Activated naive CD4-positive, alpha-beta T cell treated with anti-CD3 and anti-CD28 coated beads for 36 hours (primary cell): ENCODE measurements at places on chromosomes 5 and 9.

DNA sequence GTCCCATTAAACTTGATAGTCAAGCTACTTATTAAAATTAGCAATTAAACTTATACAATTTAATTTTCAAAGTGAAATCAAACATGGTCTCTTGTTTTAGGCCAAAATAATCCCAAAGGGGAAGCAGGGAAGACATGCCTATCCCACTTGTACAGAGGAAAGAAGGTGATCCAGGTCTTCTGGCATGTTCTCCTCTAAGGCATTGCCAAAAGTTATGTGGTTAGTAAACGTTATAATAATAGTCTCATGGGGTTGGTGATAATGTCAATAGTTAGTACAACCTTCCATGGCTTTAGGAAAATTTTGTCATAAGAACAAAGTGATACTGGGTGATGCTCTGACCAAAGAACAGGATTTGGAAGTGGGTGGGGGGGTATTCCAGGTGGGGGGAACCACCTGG, 52.8 kb downstream of the ROR2 start:
- DNase-seq: no peak

- DNase-seq: no peak
These were observed 105.2 kb downstream of the LIFR start for GRCh38 chr5:38451074-38451725.

DNA sequence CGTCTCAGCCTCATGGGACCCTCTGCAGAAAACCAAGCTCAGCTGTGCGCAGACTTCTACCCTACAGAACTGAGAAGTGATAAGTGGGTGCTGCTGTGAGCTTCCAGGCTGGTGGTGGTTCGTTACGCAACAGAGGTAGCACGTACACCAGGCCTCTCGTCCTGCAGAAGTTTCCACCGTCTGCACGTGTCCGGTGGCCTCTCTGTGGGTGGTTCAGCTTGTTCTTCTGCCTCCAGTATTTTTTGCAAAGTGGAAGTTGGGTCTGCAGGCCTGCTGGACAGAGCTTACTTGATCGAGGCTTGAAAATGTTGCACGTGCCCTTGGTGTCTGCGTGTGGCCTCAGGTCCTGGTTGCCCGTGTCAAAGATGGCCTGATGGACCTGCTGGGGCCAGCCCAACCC, 27.5 kb downstream of the KCNT1 start:
- no peak for DNase-seq

DNA sequence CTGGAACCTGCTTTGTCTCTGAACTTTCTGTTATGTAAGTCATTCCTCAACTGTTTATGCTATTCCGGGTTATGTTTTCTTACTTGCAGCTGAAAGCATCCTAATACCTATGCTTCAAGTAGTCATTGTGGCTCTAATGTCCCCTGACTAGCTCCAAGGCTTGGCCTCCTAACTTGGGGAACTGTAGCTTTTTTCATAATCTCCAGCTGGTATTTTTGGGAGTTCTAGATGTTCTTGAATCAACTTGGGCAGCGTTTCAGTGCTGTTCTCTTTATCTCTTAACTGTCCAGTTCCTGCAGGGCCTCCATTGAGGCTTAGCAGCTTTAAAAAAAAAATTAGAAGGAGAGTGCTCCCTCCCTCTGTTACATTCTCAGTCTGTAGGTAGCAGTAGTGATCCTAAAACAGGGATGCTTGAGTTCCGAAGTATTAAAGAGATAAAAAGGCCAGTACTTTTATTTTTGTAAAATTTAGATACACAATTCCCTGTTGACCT, 100.0 kb upstream of the ACTBL2 start:
- no peak for DNase-seq

GRCh38 chr9:136116360-136117098, 2.1 kb downstream of the TMEM250 start:
- no peak for DNase-seq

GRCh38 chr5:10736354-10736753, 24.7 kb downstream of the DAP start:
- no peak for DNase-seq

- DNase-seq: no peak
These were observed 1.9 kb upstream of the CLTB start for GRCh38 chr5:176418251-176418650.

GRCh38 chr5:100855937-100856430, 47.1 kb downstream of the ST8SIA4 start:
- no peak for DNase-seq

GRCh38 chr9:119181561-119181960, 187.7 kb downstream of the BRINP1 start:
- DNase-seq: no peak

- DNase-seq: no peak
These were observed 123.3 kb downstream of the ST8SIA4 start for GRCh38 chr5:100779669-100780375.

DNA sequence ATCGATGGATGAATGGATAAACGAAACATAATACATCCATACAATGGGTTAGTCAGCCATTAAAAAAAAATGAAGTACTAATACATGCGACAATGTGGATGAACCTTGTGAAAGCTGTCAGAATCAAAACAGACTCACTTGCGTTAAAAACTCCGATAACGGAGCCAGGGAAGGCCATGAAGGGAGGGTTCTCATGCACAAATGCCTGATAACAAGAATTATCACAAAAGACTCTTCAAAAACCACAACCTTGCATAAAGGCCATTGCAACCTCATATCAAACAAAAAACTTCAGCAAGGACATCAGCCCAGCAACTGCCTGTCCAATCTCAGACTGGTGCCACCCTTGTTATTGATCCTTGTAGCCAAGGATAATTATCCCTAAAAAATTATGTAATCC, 13.7 kb downstream of the ERMP1 start:
- no peak for DNase-seq

DNA sequence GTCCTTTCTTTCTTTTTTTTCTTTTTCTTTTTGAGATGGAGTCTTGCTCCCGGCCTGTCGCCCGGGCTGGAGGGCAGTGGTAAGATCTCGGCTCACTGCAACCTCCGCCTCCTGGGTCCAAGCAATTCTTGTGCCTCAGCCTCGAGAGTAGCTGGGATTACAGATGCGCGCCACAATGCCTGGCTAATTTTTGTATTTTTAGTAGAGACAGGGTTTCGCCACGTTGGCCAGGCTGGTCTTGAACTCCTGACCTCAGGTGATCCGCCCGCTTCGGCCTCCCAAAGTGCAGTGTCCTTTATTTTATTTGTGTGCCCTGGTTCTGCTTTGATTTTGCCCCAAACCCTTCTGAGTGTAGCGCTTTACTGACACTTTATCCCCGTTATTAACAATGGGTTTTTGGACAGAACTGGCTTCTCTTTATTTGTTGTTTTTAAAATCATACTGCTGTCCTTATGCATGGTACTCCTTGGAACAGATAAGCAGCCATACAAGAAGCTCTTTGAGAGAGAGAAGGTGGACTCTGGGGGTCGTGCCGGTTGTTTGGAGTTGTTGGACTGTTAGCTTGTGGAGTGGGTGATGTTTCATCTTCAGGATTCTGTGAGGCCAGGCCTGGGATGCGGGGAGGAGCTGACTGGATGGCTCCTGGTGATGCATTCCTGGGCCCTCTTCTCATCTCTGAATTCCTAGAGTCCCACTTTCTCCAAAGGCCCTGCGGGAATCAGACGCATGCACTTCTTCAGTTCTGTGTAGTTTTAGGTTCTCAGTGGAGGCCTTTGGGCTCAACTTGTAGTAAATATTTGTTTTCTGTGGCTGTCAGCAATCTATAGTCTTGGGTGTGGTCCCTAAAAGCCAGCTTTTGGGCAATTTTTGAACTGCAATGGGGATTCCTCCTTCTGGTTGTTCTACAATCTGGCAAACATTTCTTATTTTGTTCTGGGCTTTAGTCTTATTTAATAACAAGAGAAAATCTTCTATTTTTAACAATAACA, 47.8 kb downstream of the PTTG1 start:
- no peak for DNase-seq

DNA sequence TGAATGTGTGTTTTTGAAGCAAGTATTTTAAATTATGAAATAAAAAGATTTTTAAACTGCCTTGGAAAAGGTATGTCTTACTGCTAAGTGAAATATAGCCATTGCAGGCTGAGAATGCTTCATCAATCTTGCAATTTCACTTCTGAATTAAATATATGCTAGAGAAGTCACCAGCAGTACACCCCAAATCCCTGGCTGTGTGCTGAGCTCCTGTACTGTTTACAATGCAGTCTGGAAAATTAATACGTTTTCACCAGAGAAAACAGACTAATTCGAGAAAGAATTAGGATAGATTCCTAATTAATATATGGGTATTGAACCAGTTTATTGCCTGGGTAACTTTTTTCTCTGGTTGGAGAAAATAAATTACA, 3.2 kb downstream of the PRDM6 start:
- DNase-seq: no peak

DNA sequence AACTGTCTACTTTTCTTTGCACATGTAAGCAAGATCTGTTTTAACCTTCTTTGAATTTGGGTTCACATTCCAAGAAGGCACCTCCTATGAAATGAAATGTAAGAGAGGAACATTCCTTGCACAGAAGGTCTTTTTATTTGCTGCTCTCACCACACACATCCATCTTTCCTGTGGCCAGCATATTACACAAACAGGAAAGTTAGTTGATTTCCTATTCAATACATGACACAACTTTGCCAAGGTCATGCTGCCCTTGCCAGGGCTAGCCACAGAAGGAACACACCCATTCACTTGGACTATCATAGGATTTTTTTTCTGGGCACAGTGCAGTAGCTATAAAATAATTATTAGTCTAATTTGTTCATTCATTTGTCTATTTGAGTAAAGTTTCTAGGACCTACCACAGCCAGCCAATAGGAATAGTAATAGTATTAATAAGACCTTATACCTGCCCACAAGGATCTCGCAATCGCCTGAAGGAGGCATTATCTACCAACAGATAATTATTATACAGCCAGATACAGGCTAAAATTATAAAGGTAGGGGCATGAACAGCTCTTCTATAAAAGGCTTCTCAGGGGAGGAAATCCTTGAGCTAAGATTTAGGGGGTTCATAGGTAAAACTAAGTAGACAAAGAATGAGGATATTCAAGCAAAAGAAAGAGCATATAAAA, 78.1 kb upstream of the NREP start:
- DNase-seq: no peak

DNA sequence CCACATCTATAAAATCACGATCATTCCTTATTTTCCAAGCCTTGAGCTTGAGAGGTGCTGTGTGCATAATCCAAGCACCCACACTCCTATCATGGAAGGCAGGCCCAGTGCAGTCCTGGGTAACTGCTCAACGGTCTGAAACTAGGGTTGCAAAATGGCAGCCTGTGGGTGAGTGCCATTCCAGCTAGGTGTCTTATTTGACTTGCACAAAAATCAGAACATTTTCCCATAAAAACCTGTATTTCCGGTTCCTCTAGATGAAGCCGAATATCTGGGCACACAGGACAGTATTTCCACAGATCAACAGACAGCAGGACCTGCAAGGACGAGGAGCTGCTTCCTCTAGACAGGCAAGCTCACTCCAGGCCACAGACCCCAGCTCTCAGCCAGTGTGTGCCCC, 588.8 kb downstream of the BNC2 start:
- DNase-seq: no peak

- DNase-seq: no peak
These were observed 7.8 kb upstream of the ALDOB start for GRCh38 chr9:101443364-101443771.

DNA sequence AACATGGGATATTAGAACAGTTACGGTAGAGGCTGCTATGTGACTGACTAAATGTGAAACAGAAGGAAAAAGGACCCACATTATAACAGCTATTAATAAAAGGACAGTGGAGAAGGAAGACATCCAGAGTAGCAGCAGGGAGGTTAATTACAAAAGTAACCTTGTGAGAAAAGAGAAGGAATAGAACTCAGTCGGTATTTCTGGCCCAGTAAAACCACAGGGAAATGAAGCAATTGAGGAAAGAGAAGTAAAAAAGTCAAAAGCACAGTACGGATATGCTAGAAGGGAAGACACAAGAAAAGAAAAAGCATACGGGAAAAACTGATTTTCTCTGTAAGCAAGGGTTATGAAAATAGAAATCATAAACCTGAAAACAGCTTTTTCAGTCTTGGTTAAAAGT, 164.7 kb downstream of the RFX3 start:
- DNase-seq: no peak

DNA sequence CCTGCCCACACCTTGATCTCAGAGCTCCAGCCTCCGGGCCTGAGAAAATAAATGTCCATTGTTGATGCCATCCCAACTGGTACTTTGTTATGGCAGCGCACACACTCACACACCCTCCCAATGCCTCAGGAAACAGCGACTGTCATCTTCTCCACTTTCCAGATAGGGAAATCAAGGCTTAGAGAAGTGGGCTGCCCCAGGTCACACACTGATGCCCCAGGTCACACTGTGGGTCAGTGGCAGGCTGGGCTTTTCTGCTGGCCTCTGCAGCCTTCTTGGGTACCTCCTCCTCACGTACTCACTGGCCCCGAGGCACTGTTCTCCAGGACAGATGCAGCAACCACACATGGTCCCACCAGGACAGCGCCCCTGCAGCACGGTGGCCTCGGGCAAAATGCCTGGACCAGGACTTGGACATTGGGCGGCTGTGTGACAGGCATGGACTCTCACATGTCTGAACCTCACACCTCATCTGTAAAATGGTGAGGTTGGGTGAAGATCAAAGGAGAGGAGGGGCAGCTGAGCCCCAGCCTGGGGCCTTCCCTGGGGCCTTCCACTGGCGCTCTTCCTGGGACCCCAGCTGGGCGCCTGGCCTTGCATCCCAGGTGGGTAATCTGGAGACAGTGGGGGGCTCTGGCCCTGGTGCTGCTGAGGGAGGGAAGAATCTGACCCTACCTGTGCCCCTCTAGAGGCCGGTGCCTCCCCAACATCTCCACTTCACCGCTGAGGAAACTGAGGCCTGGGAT, 156.0 kb downstream of the COL23A1 start:
- DNase-seq: no peak

GRCh38 chr9:124355941-124356744, 59.1 kb downstream of the PSMB7 start:
- DNase-seq: no peak

GRCh38 chr5:134459491-134459890, 47.8 kb upstream of the CDKN2AIPNL start:
- DNase-seq: no peak

DNA sequence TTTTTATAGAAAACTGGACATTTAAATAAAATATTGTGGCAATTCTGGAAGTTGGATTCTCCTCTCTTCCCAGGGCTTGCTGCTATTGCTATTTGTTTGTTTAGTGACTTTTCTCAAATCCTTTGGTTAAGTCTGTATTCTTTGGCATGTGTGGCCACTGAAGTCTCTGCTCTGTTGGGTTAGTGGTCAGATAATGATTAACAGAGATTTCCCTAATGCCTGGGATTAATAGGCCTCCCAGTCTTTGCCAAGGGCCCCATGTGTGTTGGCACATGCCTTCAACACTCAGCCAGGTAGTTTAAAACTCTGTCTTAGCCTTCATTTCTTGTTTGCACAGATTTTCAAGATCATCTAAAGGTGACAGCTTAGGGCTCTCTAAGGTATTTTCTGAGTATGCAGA, 92.8 kb upstream of the EPB41L4A start:
- no peak for DNase-seq

DNA sequence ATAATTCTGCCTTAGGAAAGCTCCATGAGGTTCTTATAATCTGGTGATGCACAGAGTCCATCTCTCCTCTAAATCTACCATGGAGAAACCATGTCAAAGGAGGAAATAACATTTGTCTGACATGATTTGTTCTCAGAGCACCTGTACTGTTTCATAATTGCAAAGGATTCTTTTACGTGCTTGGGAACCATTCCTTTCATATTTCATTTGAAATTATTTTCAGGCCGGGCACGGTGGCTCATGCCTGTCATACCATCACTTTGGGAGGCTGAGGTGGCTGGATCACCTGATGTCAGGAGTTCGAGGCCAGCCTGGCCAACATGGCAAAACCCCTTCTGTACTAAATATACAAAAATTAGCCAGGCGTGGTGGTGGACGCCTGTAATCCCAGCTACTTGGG, 65.4 kb downstream of the UGCG start:
- DNase-seq: no peak
